Stimulated activated naive CD8-positive, alpha-beta T cell treated with anti-CD3 and anti-CD28 coated beads, Interleukin-15, Interleukin-2, amounts not matched to agents 100 U/mL and 50 U/mL, for 24 hours (primary cell): ENCODE measurements at places on chromosomes 13 and 19.

DNA sequence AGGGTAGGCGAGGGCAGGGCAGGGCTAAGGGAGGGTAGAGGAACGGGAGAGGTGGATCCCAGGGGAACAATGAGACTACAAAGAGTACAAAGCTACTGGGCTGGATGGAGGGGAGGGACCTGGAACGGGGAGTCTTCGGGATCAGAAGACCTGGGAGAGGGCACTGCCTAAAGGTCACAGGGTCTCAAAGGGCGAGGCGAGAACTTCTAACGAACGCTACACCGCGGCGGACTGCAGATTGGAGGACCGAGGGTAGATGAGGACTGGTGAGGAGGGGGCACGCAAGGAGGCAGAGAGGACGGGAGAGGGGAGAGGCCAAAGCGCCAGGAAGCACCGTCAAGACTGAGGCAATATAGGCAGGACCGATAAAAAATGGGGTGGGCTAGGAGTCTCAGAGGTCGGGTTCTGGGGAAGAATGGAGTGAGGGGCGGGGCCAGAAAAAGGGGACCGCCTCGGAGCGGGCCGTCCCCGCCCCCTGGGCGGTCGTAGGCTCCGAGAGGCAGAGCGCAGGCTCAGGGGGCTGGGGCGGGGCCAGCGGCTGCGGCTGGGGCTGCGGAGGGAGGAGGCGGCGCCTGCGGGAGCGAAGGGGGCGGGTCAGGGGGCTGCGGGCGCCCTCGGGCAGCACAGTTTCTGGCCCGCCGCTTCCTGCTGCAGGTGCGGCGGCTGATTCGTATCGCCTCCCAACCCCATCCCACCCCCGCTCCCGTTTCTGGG lies 1.3 kb upstream of the KCNC3 start:
- peak; percentile 89 for DNase-seq

GRCh38 chr13:57704031-57704430 lies 72.5 kb downstream of the PCDH17 start:
- no peak for DNase-seq

- no peak for DNase-seq
Observed at GRCh38 chr13:101698400-101698799, 245.9 kb downstream of the ITGBL1 start.

- DNase-seq = no peak
Observed at GRCh38 chr19:21883516-21883915, 47.5 kb upstream of the ZNF43 start.

DNA sequence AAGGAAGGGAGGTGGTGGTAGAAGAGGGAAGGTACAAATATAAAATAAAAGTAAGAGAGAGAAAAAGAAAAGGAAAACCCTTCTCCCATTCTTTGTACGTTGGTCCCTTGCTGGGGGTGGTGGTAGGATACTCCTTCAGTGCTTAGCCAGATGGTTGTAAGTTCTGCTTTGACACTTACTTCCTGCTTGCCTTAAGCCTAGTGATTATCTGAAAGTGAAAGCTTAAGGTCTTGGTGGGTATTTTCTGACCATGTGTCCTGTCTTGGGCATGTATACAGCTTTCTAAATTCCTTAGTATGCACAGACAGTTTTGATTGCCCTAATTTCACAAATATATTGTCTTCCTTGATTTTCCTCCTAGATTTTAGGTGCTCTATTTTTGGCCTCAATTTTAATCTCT lies 314.8 kb downstream of the PCDH17 start:
- no peak for DNase-seq

DNA sequence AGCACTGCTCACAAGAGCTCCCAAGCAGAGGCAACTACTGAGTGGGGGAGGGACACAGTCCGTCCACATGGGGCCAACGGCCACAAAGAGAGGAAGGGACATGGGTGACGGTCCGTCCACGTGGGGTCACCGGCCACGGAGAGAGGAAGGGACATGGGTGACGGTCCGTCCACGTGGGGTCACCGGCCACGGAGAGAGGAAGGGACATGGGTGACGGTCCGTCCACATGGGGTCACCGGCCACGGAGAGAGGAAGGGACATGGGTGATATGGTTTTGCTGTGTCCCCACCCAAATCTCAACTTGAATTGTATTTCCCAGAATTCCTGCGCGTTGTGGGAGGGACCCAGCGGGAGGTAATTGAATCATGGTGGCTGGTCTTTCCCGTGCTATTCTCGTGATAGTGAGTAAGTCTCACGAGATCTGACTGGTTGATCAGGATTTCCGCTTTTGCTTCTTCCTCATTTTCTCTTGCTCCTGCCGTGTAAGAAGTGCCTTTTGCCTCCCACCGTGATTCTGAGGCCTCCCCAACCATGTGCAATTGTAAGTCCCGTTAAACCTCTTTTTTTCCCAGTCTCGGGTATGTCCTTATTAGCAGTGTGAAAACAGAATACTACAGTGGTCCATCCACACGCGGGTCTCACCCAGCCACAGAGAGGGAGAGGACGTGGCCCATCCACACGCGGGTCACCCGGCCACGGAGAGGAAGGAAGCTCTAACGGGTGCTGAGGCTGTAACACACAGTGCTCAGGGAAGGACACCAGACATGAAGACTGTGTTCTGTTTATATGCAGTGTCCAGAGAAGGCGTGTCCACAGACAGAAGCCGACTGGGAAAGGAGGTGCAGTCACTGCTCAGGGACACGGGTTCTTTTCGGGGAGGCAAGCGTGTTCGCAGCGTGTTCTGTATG lies 48.5 kb downstream of the GAS6 start:
- peak; percentile 33 for DNase-seq

- no peak for DNase-seq
Observed at GRCh38 chr13:42924344-42924743, 67.7 kb downstream of the EPSTI1 start.

DNA sequence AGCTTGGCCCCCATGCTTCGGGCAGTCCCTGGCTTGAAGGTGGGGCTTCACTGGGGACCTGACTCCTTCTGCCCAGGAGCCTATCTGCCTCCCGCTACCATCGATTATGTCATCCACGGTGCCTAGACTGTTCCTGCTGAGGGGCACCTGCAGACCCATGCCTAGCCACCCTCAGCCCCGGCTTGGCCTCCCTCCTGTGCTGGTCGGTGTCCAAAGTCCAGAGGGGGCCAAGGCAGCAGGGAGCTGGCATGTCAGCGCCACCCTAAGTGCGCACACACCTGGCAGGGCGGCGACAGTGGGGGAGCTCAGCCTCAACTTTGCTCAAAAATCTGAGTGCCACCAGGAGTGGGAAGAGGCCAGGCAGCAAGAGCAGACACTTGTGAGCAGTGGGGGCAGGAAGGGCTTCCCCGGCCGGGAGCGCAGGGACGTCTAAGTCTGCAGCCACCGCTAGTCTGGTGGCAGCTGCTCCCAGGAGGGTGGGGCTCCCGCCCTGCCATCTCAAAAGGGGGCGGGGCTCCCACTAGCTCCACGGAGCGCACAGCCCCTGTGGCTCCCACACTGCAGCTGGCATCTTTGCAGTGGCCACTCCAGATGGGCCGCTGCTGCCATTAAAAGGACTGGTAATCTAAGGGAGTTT lies 13.5 kb upstream of the URAD start:
- DNase-seq = no peak

GRCh38 chr19:7348587-7349230 lies at the start of gene ARHGEF18:
ARHGEF18 (plus strand) TSS chr19:7348937; CDS start chr19:7362891, 13,954 bp downstream.
- peak; percentile 60 for DNase-seq

DNA sequence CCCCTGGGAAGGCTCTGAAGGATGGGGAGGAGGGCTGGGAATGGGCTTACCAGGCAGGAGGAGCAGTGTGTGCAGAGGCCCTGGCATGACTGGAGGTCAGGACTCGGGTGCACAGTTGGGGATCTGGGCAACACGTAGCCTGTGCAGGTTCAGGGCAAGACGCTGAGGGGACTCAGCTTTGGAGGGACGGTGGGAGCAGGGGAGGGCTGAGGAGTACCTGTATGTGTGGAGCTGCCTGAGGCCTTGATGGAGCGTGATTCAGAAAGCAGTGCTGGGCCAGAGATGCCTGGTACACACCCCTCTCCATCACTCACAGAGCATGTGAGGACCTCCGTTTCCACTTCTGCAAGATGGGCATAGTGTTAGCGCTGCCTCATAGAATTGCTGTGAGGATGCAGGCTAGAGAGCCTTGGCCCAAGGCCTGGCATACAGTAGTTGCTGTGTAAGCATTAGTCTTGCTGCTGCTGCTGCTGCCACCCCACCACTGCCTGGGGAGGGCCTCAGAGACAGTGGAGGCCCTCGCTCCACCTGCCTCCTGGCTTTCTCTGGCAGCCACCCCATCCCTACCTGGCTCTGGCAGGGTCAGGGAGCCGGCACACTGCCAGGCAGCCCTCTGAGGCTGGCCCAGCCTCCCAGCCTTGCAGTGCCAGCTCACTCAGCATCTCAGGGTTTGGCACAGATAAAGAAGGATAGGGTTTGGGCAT lies 2.4 kb downstream of the PAK4 start:
- DNase-seq = no peak

GRCh38 chr19:10000171-10000826 lies 10.0 kb downstream of the COL5A3 start:
- peak; percentile 79 for DNase-seq

GRCh38 chr19:47158879-47159503 lies 28.4 kb downstream of the SAE1 start:
- no peak for DNase-seq

DNA sequence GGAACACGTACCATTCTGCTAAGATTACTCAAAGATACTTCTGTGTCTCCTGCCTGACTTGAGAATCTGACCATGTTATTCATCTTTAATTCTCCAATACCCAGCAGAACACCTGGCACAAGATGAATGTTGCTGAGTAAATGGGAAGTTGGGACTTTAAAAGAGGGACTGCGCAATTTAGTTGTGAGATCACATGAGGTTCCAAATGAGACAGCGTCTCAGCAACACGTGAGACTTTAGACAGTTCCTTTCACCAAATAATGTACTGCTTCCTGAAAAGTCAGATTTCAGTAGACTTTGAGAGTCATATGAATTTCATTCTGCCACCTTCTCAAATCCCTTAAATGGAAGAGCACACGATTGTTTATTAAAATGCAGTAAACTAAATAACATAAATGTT lies 36.7 kb downstream of the DOCK9 start:
- DNase-seq = no peak

- DNase-seq = no peak
Observed at GRCh38 chr19:5057860-5058259, 88.9 kb downstream of the KDM4B start.

DNA sequence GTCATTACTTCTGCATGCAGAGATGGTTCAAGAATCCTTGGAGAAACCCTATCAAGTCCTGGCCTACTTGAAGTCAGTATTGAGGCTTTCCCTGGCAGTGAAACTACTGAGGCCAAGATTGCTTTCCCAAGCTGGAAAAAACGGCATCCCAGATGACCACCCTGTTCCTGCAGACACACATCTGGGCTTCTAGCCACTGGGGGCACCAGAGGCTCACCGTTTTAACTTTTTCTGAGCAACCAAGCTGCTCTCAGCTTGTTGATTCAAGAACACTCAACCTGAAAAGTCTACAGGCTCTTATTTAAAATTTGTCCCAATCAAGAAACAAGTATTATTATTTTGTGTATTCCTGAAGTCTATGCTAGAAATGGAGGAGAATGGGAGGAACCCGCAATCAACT lies 66.6 kb downstream of the SPRYD7 start:
- no peak for DNase-seq

- no peak for DNase-seq
Observed at GRCh38 chr19:55158848-55159749, 1.6 kb upstream of the TNNI3 start.

- peak; percentile 13 for DNase-seq
Observed at GRCh38 chr13:107864543-107865317, 350.6 kb downstream of the LIG4 start.

DNA sequence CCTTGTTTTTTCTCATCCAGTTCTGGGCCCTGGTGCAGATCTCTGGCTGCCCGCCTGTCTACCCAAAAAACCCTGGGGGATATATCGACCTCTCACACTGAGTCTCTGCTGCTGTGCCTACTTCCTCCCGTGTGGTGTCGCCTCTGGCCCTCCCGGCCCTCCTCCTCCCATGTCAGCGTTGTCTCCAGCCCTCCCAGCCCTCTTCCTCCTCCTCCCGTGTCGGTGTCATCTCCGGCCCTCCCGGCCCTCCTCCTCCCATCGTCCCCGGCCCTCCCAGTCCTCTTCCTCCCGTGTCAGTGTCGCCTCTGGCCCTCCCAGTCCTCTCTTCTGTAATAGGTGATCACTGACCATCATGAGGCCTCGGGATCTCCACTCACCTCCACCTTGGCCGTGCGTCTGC lies 81.8 kb downstream of the GPR12 start:
- no peak for DNase-seq

DNA sequence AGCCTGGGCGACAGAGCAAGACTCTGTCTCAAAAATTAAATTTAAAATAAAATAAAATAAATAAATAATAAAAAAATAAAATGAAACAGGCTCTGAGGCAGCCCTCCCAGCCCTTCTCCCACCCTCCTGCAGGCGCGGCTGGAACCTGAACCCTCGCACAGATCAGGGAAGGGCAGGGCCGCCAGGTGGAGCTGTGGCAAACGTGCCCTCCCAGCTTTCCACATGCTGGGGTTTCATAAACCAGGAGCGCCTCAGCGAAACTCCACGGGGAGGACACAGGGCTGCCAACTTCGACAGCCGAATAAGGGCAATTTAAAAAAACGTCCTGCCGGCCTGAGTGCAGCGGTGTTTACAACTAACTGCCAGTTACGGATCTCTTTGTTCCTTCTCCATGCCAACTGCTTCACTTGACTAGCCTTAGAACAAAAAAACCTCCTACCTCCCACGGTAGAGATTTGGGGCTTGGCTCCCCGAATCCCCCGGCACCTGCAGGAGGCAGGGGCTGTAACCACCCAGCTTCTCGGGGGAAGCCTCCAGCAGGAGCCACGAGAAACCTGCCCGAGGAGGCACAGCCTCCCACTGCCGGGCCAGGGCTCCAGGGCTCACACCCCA lies 15.9 kb downstream of the ZNF787 start:
- DNase-seq = peak; percentile 62

DNA sequence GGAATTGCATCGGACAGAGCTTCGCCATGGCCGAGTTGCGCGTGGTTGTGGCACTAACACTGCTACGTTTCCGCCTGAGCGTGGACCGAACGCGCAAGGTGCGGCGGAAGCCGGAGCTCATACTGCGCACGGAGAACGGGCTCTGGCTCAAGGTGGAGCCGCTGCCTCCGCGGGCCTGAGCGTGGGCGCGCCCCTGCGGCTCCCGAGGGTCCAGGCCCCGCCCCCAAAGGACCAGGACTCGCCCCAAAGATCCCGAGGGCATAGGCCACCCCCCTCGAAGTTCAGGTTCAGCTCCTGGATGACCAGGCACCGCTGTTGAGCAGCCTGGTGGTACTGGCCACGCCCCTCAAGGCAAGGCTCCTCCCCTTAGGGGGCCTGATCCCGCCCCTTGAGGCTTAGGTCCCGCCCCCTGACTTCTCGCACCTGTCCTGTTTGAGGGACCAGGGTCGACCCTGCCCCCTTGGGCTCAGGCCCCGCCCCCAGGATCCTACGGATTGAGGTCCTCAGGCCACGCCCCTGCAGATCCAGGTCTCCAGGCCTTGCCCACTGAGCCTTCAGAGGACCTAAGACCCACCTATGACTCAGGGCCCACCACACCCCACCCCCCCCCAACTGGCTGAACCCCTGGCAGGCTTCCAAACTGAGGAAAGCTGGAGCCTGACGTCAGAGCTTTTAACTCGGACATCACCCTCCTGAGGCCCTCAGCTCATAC lies 43.1 kb downstream of the CYP4F22 start:
- peak; percentile 78 for DNase-seq

DNA sequence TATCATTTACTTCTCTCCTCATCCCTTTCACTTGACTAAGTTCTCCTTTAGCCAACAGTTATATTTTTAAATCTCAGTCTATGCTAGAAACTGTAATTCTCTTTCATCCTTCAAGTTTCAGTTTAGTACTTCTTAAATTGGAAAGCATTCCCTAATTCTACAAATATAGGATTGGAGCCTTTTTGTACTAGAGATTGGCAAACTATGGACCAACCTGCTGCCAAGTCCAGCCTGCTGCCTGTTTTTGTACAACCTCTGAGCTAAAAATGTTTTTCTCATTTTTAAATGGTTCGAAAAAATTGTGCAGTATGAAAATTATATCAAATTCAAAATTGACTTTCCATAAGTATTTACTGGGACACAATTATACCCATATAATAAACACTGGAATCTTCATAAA lies 1381.5 kb upstream of the SPRY2 start:
- no peak for DNase-seq
